ENCODE measurements at places on chromosomes 6 and 20. TPM values are rescaled to one million over a fixed set of nuclear protein-coding genes. Genes with fewer than 3 reads are reported as not detected.

The GMPR gene
- 24.5 TPM for total RNA-seq

The SCRT2 gene
- total RNA-seq = not detected

GRCh38 chr20:15675061-15675514 lies 898.2 kb downstream of the KIF16B start:
- DNase-seq = no peak

DNA sequence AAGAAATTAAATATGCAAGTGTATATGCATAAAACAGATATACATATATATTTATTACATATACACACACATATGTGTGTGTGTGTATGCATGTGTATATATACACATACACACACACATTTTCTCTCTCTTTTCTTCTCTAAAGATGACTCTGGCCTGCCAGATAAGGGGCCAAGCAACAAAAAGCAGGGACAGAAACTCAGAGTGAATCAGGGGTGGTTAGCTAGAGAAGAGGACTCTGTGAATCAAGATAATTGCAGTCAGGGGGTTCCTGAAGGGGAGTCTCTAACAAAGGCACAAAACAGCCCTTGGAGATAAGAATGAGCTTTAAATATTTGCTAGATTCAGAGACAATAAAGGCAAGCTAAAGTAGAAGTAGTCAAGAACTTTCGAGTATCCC lies 650.5 kb downstream of the UTRN start:
- no peak for DNase-seq

- DNase-seq = no peak
These were observed 329.3 kb upstream of the RNF24 start for GRCh38 chr20:4344670-4345069.

DNA sequence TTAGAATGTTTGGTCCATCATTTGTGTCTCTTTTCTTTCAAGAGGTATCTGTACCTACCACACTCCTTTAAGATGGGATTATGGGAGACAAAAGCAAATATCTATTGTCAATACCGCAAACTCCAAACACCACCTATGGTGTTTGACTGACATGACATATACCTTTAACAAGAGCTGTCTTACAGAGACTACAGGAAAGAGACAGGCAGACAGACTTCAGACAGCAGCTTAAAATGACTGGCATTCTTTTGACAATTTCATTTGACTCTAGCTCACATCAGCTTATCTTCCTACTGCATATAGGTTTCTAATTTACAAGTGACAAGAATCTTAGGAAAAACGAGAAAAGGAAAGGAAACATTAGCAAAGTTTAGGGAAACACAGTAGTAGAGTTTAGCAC lies 256.0 kb upstream of the TFAP2D start:
- DNase-seq = no peak

DNA sequence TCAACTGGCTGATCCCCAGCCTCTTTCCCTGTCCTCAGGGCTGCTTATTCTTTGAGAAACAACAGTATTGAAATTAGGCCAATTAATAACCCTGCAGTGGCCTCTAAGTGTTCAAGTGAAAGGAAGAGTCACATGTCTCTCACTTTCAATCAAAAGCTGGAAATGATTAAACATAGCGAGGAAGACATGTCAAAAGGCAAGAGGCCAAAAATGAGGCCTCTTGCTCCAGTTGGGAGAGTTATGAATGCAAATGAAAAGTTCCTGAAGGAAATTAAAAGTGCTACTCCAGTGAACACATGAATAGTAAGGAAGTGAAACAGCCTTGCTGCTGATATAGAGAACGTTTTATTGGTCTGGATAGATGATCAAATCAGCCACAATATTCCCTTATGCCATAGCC lies 131.5 kb downstream of the MACROD2 start:
- DNase-seq = no peak

- no peak for DNase-seq
These were observed 921.8 kb upstream of the EPHA7 start for GRCh38 chr6:94341173-94341572.

GRCh38 chr6:84681693-84682326 lies 82.6 kb downstream of the TBX18 start:
- no peak for DNase-seq

Data from omental fat pad (tissue), 4 donors.